ENCODE measurements at places on chromosomes 7 and 10. TPM values are rescaled to one million over a fixed set of nuclear protein-coding genes. Genes with fewer than 3 reads are reported as not detected.

GRCh38 chr10:107215681-107216080, 51.2 kb upstream of the SORCS1 start:
- no peak for DNase-seq

- no peak for DNase-seq
These were observed 47.5 kb downstream of the CCDC172 start for GRCh38 chr10:116371737-116372136.

DNA sequence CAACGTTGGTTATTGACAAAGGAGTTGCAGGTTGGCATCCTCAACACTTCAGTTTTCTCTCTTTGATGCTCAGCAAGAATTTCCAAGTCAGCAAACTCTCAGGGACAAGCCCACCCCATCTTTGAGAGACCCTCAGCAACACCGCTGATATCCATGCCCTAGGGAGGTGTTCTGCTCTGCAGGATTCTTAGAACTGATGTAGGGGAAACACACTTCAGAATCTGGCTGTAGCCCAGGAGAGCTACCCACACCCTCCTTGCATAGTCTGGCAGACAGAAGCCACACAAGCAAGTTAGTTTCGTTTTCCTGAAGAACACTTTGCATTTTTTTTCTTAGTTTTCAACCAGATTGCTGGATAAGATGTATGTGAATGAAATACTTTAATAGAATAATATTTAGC, 822 bp downstream of the SAMD9L start:
- no peak for DNase-seq

ZNF862 gene
- total RNA-seq: 7.6 TPM

CLCN1 gene
- total RNA-seq: 3.6 TPM

GRCh38 chr7:85520175-85520574, 333.3 kb upstream of the SEMA3D start:
- no peak for DNase-seq

RBP3 gene
- not detected for total RNA-seq

DNA sequence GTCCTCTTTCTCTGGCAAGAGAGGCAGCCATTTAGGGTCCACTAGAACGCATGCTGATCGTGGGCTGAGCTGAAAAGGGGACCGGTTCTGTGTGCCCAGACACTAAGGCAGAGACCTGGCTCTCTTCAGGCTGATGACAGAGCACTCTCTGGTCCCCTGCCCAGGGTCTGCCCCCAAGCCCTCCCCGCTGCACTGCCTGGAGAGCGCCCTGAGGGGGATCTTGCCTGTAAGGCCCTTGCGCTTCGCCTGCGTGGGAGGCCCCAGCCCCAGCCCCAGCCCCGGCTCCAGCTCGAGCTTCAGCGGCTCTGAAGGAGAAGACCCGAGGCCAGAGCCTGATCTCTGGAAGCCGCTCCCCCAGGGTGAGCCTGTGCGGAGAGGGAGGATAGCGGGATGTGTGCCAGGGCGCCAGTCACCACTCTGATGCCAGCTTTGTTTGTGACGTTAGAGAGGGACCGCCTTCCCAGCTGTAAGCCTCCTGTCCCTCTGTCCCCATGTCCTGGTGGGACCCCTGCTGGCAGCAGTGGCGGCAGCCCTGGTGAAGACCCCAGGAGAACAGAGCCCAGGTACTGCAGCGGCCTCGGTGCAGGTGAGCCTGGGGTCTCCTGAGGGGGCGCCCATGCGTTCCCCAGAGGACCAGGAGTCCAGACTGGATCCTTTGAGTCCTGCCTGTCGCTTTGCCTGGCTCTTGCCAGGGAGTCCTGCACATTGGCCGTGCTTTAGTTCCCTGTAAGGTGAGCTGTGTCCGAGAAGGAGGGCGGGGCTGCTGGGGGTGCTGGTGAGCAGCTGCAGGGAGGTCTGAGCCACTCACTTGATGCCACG, 43.2 kb downstream of the ZNF467 start:
- DNase-seq: peak; percentile 81

DNA sequence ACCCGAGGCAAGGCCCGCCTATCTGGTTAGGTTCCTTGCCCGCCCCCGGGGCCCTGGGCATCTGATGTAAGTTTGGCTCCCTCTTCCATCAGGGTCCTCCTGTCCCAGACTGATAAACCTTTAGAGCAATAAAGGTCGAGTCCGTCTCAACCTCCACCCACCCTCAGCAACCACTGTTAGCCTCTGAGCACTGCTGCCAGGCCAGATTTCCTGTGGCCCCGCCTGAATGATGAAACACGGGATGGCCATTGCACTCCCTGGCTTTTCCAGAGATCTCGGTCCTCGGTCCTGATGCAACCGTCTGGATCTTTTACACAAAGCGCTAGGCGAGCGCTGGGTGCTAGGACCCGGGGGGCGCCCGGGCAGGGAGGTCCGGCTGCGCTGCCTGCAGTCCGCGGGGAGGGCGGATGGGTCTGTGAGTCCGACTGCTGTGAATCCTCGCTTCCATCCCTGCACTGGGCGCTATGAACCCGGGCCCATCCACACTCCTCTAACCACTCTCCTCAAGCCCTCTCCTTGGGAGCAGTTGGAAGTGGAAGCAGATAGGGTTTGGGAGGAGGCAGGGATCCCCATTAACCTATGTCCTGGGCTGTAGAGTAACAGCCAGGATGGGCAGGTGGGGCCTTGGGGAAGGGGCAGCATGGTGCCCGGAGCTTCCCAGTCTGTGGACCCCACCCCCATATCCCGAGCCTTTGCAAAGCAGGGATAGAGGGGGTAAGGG, 875 bp upstream of the DDIT4 start:
- DNase-seq: peak; percentile 95

- DNase-seq: peak; percentile 53
These were observed 44.4 kb downstream of the JAKMIP3 start for GRCh38 chr10:132110111-132110521.

SLC4A2 gene
- 36.0 TPM for total RNA-seq

DNA sequence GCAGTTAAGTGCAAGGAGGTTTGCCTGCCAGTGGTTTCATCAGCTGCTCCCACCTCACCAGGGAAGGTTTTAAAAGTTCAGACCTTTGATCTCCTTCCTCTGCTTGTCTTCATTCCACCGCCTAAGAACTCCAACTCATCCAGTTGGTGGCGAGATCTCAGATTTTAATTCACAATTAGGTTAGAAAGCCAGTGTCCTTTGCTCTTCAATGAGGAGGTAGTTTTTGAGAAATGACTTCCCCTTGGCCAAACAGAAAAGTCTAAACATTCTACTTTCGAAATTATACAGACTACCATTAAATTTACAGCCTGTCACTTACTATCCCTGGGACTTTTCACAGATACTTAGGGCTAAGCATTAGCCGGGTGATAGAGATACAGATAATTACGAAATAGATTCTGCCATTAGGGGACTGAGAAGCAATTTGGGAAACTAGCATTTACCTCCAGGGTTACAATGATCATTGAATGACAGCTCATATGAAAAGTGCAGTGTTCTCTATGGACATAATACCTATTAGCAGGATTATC, 513.4 kb upstream of the GHITM start:
- DNase-seq: no peak

DNA sequence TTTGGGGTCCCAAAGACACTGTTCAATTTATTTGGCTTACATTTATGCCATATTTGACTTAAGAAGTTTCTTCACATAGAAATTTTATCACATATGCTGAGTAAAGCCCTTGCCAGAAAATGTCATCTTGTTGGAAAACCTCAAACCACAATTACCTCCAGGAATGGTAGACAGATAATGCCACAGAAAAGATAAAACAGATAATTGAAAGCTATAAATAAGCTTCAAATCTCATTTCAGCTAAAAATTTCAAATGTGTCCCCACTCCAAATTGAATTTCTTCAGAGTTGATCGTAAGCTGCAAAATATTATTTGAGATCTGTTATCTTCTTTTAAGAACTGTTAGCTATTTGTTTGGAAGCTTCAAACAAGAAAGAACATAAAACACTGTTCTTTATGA, 176.4 kb upstream of the PTN start:
- DNase-seq: no peak

GCK gene
- not detected for total RNA-seq

DNA sequence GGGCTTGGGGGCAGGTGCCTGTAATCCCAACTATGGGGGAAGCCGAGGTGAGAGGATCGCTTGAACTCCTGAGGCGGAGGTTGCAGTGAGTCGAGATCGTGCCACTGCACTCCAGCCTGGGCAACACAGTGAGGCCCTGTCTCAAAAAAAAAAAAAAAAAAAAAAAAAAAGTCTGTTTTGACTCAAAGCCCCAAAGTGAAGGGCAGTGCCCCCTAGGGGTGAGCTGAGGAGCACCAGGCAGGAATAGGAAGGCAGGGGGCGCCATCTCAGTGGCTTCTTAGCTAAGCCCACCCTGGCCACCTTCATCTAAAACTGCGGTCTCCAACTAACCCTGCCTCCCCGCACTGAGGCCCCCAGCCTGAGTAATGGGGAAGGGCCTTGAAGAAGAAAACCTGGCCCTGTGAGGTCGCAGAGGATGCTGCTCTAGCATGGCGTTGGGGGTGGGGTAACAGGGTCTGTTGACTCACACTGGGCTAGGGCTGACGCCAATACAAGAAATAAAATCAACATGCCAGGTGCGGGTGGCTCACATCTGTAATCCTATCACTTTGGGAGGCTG, 9.8 kb downstream of the PODXL start:
- DNase-seq: no peak

- no peak for DNase-seq
These were observed 40.0 kb upstream of the ASAH2 start for GRCh38 chr10:50291261-50291850.

DNA sequence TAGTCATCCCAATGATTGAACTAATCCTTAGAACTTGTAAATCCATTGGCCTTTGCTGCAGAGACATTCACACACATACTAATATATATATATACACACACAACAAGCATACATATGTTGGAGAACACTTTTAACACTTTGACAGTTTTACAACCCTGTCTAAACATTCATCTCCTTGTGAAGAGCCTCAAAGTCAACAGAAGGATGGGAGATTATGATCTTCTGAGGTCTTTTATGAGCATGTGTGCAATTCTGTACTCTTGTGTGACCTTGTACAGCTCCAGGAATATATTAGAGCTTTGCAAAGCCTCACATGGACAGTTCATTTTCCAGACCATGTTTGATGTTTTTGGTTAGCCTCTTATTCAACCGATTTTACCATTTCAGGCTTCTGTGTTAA, 589.0 kb downstream of the NXPH1 start:
- DNase-seq: no peak

Data from psoas muscle (tissue), 8 donors.